ENCODE measurements at places on chromosomes 3 and 15.

DNA sequence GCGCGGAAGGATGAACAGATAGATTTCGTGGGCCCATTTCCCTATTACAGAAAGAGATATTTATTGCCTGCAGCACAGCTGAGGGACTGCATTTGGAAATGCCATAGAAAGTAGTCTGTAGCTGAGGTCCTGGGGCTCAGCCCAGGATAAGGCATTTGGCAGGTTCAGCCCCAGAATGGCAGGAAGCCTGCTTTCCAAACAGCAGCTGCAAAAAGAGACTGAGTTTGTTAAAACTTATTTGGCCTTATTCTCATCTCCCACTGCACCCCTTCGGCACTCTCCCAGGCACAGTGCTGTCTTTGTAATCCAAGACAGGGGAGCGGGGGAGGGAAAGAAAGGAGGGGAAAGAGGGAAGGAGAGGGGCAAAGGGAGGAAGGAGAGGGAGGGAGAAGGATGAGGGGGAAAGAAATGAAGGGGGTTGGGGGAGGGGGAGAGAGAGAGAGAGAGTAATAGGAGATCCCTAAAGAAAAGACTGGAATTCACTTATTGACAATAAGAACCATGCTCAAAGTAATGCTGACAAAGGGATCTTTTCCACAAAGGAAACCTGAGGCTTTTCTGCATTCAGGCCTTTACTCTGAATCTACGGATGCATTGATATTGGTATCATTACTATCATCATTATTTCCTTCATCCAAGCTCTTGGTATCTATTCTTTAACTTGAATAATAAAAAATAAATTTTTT, 94.0 kb upstream of the LRRN1 start:
- no peak for DNase-seq

DNA sequence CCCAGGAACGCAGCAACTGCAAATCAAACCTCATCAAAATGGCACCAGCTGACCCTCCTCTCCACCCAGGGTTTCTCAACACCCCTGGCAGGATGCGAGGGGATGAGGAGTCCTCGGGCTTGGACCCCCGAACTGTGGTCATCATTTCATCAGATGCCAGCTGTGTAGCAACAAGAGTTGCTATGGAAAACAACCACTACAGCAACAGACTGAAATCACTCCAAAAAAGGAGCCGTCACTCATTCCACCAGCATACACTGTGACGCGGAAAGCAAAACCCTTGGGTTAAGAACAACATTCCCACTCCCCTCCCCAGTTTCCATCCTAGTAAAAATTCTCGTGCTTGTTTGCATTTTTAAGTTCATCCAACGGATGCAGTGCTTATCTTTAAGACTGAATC, 40.1 kb downstream of the VGLL4 start:
- DNase-seq, result no peak

DNA sequence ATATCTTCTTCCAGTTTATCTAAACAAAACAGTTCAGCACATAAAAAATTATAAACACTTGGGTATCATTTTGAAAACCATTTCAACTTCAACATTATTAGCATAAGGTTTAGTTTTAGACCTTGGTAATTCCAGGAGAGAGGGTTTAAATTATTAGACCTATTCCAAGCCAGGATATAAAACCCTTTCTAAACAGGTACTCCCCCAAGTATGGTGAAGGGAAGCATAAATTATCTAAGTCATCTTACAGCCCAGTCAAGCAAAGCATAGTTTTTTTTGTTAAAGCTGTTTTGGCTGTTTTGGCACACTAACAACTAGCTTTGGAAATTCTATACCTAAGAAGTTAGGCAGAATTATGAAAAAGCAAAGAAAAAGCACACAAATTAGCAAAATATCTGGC, 87.3 kb downstream of the FBN1 start:
- no peak for DNase-seq

DNA sequence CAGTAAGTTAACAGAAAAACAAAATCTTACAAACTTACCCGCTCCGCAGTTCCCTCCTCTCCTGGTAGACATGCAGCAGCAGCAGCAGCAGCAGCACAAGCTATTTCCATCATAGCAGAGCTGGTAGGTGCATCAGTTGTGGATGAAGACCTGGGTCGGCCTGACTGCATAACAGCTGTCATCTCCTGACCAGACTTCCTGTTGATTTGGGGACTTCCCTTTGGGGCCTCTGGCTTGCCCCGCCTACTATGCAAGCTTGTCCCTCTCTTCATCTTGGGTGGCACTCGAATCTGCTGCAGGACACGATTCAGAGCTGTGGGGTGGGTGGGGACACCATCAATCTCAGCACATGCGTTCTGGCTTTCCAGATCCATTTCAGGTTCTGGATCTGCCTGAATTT, 65.7 kb downstream of the TMCC1 start:
- DNase-seq, result peak; percentile 14

- no peak for DNase-seq
Measured at GRCh38 chr15:40085266-40085665, 23.4 kb downstream of the BMF start.

GRCh38 chr3:112685956-112686799, 45.2 kb upstream of the CCDC80 start:
- no peak for DNase-seq

GRCh38 chr3:8095724-8096123, 405.9 kb upstream of the LMCD1 start:
- no peak for DNase-seq

DNA sequence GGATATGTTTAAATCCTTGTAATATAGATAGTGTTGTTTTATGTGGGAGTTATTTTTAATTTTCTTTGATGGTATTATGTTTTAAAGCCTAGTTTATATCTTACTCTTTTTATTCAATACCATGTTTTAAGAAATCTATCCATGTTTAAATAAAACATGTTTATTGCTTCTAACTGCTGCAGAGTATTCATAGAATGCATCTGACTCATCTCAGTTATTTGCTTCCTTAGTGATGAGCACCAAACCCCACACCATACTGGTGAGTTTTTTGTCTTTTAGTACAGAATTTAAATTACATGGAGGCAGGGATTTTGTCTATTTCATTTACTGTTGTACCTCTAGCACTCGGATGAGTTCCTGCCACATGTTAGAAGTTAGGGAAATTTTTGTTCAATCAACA, 209.2 kb downstream of the NSUN3 start:
- no peak for DNase-seq

DNA sequence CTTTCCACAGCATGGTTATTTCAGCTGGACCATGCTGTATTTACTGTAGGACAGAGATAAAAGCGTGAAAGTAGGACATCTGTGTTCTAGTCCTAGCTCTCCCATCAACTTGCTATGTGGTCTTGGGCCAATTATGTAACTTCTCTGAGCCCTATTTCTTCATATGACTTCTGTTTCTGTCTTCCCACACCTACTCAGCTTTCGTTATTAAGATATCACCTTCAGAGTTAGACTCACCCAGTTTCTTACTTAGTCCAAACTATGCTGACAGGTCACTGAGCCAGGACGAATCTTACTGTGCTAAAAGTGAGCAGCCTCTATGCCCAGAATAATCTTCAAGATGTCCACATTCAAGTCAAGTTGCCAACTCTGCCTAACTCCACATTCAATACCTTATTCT, 283.7 kb downstream of the IL5RA start:
- no peak for DNase-seq

DNA sequence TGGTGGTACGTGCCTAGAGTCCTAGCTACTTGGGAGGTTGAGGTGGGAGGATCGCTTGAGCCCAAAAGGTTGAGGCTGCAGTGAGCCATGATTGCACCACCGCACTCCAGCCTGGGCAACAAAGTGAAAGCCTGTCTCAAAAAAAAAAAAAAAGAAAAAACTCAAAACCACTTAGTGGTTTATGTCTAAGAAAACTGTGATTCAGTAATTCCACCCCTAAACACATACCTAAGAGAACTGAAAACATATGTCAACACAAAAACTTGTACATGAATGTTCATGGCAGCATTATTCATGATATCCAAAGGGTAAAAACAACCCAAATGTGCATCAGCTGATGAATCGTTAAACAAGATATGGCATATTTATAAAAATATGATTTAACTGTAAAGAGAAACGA, 14.3 kb downstream of the SPG21 start:
- no peak for DNase-seq

DNA sequence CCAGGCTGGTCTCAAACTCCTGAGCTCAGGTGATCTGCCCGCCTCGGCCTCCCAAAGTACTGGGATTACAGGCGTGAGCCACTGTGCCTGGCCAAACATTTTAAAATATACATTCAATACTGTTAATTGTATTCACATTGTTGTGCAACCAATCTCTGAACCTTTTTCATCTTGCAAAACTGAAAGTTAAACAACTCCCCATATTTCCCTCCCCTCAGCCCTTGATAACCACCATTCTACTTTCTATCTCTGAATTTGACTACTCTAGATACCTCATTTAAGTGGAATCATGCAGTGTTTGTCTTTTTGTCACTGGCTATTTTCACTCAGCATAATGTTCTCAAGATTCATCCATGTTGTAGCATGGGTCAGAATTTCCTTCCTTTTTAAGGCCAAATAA, 30.0 kb downstream of the HMCES start:
- no peak for DNase-seq

GRCh38 chr3:28504976-28505375, 156.4 kb upstream of the AZI2 start:
- no peak for DNase-seq

- no peak for DNase-seq
Measured at GRCh38 chr15:38746211-38746610, 181.6 kb upstream of the RASGRP1 start.

GRCh38 chr3:42658771-42659390, 5.4 kb downstream of the ZBTB47 start:
- DNase-seq, result no peak

GRCh38 chr3:173773800-173774199, 376.3 kb downstream of the NLGN1 start:
- DNase-seq, result no peak

DNA sequence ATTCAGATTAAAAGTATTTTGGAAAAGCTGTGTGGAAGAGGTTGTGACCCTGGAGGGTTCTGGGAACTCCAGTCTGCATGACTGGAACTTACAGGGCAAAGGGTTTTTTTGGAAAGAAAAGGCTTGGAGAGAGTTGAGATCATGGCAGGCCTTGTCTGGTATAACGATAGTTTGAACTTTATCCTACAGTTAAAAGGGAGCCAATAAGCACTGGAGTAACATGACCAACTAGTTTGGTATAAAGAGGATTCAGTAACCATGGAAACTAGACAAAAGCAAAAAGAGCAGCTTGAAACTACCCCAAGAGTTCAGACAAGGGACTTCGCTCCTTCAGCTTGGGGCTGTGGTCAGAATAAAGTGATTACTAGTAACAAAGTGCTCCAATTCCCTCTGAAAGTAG, 151.2 kb upstream of the TMCO5A start:
- no peak for DNase-seq

- DNase-seq, result no peak
Measured at GRCh38 chr3:164208048-164208447, 870.2 kb downstream of the SI start.

GRCh38 chr15:73928971-73929627, 2.8 kb downstream of the LOXL1 start:
- DNase-seq, result no peak

GRCh38 chr3:36695113-36695768, 69.1 kb downstream of the DCLK3 start:
- no peak for DNase-seq

GRCh38 chr3:4786431-4786830, 192.8 kb upstream of the BHLHE40 start:
- no peak for DNase-seq

DNA sequence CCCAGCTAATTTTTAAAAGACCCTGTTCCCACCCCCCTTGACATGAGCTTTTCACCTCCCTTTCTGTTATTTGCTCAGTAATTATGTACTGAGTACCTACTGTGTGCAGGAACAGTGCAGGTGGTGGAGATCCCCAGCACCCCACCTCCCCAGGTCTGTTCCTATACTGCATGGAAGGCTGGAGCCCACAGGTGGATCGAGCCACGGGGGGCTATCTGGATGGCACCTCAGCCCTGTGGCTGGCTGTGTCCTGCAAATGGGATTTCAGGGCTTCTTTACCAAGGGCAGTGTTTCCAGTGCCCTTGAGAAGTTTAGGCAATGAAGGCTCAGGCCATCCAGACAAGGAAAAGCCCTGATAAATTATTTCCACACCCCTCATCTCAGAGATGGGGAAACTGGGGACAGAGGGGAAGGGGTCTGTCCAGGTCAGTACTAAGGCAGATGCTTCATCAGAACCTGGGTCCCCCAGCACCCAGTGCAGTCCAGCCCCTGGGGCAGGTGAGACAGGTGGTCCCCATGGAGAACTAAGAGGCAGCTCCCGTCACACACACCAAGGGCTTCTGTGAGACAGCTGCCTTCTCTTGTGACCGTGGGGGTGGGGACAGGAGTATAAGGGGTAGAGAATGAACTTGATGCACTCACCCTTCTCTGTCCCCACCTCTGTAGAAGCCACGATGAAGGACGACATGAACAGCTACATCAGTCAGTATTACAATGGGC, 109.6 kb downstream of the ETFA start:
- DNase-seq, result no peak

GRCh38 chr3:194387276-194387675, 11.8 kb downstream of the GP5 start:
- no peak for DNase-seq

GRCh38 chr3:143100451-143100850, 19.1 kb upstream of the CHST2 start:
- no peak for DNase-seq

DNA sequence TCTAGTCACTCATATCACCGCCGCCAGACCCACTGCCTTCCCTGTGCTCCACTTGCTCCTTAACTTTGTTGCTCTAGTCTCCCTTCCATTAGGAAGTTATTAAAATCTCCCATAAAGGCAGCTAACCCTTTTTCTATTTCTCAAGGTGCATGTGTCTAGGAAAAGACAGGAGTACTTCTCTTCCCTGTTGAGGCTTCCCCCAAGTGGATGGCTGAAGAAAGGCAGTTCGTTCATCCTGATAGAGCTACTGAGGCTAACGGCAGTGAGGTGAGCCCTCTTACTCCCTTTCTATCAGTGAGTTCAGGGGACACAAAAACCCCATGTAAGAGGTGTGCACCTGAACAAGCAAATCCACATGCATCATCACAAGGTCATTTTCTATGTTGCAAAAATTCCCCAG, 397.8 kb downstream of the IGSF11 start:
- DNase-seq, result no peak

GRCh38 chr3:44329946-44330345, 8.6 kb upstream of the TCAIM start:
- no peak for DNase-seq

GRCh38 chr15:89813381-89814111, 1.1 kb downstream of the ANPEP start:
- no peak for DNase-seq

GRCh38 chr3:52471371-52472238, 16.2 kb downstream of the NISCH start:
- DNase-seq, result no peak

GRCh38 chr15:62494197-62494596, 329.1 kb upstream of the C2CD4B start:
- no peak for DNase-seq

- DNase-seq, result no peak
Measured at GRCh38 chr3:66035763-66036477, 2.8 kb downstream of the MAGI1 start.

- DNase-seq, result no peak
Measured at GRCh38 chr3:65576966-65577365, 461.8 kb downstream of the MAGI1 start.
